CD4-positive, CD25-positive, alpha-beta regulatory T cell (primary cell): ENCODE measurements at places on chromosomes 1 and 21. TPM values are rescaled to one million over a fixed set of nuclear protein-coding genes. Genes with fewer than 3 reads are reported as not detected.

DNA sequence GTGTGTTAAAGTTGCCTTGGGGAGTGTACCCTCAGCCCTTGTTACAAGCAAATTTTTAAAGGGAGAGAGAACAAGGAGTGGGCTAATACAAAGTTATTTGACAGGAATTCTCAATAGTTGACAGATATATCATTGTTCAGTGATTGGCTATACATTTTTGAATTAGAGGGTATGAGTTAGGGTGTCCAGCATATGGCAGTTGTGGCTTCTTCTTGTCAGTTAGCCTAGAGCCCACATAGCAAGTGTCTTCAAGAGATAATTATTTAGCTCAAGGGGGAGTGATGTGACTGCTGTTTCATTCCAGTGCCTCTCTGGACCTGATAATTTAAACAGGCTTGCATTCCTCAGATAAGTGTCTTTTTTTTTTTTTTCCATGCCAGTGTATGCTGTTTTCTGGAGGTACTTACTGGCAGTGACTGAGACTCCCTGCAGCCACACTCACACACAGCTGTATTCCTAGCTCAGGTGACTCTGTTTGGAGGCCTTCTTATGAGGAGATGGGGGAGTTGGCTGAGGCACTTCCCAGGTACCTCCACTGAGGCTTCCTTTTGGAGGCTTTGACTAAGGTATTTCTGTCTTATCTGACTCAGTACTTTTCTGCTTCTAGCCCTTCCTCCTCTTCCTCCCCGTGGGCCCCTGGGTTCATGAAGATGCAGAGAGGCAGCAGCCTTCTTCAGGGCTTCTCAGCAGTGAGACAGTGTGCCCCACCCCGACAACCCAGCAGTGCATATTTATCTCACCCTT lies 32.3 kb downstream of the IVNS1ABP start:
- no peak overlapping the region for H3K4me3 ChIP-seq
- H3K4me1 ChIP-seq = peaks cover 49% of the 10 kb centered on the region
- no peaks in the 10 kb centered on the region for H3K27me3 ChIP-seq
- H3K27ac ChIP-seq = no peak overlapping the region

DNA sequence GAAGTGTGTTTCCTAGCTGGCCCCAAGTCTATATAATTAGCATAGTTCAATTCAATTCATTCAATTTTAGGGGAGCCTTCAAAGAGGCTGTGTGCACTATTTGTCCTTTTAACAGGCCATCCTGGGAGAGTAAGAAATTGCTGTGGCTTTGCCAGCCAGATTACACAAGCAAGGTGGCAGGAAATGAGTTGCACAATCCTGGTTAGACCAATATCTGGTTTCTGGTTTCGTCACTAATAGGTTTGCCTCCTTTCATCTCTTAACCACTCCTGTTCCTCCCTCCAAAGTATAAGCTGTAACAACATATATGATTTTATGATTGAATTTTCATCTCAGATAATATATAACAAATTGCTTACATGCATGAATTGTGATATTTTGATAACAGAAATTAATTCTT lies 84.1 kb upstream of the NEGR1 start:
- H3K4me3 ChIP-seq = no peak overlapping the region
- no peaks in the 10 kb centered on the region for H3K36me3 ChIP-seq
- no peak overlapping the region for H3K27ac ChIP-seq
- H3K4me1 ChIP-seq = no peaks in the 10 kb centered on the region
- DNase-seq = no peak

GRCh38 chr1:111604931-111605330 lies 14.7 kb upstream of the RAP1A start:
- H3K27ac ChIP-seq = peak overlapping the region; percentile 77
- H3K4me3 ChIP-seq = peak overlapping the region; percentile 70
- DNase-seq = no peak

The SPRR2A gene
- not detected for total RNA-seq

DNA sequence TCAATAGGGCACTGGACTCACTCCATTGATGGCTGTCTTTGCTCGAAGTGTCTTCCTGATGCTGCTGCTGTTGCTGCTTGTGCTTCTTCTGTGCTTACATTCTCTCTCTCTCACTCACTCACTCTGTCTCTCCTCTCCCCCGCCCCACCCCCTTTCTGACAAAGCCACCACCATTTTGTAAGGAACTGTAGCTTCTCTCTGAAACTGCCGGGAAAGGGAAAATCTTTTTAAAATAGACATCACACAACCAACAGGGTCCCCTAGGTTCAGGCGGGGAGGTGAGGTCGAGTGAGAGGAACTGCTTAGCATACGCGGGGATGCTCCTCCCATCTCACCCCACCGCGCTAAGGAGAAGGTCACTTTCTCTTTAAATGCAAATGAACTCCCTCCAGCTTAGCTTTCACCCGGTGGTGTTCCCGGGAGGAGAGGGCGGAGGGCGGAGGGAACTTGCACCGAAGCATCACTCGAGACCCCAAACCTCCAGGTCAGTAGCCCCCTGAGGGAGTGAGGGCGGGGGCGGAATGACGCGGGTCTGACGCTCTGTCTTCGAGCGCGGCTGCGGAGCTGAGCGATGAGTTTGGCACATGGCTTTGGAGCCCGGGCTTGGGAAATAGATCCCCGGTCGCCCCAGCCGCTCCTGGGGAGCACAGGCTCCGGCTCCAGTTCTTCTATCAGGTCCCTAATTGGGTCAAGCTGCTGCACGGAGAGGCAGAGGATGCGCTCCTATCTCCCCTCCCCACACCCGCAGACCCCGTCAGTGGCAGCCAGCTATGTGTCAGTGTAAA lies at the start of gene CCDC28B:
TSS of gene CCDC28B (plus strand) at position 370 of the 785 bp plus-strand sequence. CDS start 1,341 bp downstream, outside the sequence.
- H3K4me1 ChIP-seq = peaks cover 51% of the 10 kb centered on the region
- H3K27me3 ChIP-seq = no peaks in the 10 kb centered on the region
- DNase-seq = peak; percentile 59
- H3K36me3 ChIP-seq = peaks cover 5% of the 10 kb centered on the region

GRCh38 chr1:39091845-39092645 lies 65.9 kb downstream of the NDUFS5 start:
- peaks cover 5% of the 10 kb centered on the region for H3K4me1 ChIP-seq
- H3K4me3 ChIP-seq = no peak overlapping the region
- no peaks in the 10 kb centered on the region for H3K27me3 ChIP-seq
- no peaks in the 10 kb centered on the region for H3K36me3 ChIP-seq
- no peak overlapping the region for H3K27ac ChIP-seq
- peak; percentile 50 for DNase-seq

The IFI44 gene
- total RNA-seq = 53.9 TPM

The CHIT1 gene
- 0.17 TPM for total RNA-seq

- no peak overlapping the region for H3K4me3 ChIP-seq
- no peaks in the 10 kb centered on the region for H3K4me1 ChIP-seq
- H3K27me3 ChIP-seq = no peaks in the 10 kb centered on the region
- no peaks in the 10 kb centered on the region for H3K36me3 ChIP-seq
- DNase-seq = no peak
Observed at GRCh38 chr1:172109359-172109758, 268.1 kb downstream of the DNM3 start.
